ENCODE measurements at places on chromosomes 16 and 17. TPM values are rescaled to one million over a fixed set of nuclear protein-coding genes. Genes with fewer than 3 reads are reported as not detected.

DNA sequence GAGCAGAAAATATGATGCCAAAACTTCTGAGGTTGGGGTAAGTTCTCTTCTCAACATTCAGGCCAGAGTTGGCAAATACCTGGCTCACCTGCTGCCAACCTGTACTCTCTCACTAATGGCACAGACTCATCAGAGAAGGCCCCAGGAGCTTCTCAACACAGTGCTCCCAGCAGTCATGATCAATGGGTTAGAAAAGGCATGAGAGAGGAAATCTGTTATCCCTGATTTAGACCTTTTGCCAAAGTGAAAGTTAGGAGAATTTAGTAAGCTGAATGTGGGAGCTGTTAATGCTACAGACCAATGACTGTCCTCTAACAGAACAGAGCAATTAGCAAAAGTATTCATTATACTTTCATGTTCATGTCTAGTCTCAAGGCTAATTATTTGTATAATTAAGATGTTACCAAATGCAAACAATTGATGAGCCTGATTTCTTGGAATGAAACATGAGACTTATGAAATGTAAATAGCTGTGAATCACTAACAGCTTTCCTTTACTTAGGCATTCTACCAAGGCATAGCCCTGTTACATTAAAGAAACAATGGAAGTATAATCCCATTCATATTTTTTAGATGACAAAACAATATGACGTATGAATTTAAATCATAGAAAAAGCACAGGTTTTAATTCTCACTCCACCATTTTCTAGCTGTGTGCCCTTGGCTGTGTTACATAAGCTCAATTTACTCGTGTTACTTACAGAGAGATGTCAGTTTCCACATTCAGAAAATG lies 68.7 kb upstream of the MARCHF10 start:
- DNase-seq, result no peak

The FAM20A gene
- not detected for total RNA-seq

The RSKR gene
- 29.7 TPM for total RNA-seq

DNA sequence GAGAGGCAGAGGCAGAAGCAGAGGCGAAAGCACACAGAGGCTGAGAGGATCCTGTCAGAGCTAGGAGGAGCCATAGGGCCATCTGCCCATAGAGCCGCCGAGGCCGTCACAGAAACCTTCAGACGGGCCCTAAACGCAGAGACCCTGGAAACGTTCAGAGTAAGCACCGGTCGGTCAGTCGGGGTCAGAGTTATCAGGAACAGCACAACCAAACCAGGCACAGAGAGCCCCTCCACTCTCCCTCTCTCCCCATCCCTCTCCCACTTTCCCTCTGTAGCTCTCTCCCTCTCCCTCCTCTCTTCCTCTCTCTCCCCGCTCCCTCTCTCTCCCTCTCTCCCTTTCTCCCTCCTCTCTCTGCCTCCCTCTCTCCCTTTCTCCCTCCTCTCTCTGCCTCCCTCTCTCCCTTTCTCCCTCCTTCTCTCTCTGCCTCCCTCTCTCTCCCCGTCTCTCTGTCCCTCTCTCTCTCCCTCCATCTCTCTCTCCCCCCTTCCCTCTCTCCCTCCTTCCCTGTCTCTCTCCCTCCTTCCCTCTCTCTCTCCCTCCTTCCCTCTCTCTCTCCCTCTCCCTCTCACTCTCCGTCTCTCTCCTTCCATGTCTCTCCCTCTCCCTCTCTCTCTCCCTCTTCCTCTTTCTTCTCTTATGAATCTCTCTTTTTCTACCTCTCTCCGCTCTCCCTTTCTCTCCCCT lies 138.9 kb downstream of the C16orf95 start:
- DNase-seq, result no peak

DNA sequence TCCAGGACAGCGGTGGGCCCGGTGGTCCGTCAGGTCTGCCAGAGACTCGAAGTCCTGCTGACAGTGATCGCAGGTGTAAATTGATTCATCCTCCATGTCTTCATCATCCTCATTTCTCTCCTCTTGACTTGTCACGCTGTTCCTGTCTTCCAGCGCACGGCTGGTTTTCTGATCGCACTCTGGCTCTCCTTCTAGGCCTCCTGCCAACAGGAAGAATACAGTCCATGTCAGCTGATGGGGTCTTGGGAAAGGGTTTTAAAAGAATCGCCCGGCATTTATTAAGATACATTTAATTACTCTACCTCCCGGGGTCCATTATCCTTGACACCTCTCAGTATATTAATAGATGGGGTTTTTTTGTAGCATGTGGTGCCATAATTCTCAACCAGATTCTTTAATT lies 125.1 kb downstream of the ZNF423 start:
- DNase-seq, result no peak

GRCh38 chr16:17233318-17234002 lies 237.3 kb downstream of the XYLT1 start:
- no peak for DNase-seq

The KREMEN2 gene
- not detected for total RNA-seq

GRCh38 chr17:9968008-9968407 lies 62.9 kb upstream of the RCVRN start:
- no peak for DNase-seq
